ENCODE measurements at places on chromosomes 2 and 18. TPM values are rescaled to one million over a fixed set of nuclear protein-coding genes. Genes with fewer than 3 reads are reported as not detected.
A peak's percentile ranks its signal among the peaks of the same experiment; 100 is the strongest.

DNA sequence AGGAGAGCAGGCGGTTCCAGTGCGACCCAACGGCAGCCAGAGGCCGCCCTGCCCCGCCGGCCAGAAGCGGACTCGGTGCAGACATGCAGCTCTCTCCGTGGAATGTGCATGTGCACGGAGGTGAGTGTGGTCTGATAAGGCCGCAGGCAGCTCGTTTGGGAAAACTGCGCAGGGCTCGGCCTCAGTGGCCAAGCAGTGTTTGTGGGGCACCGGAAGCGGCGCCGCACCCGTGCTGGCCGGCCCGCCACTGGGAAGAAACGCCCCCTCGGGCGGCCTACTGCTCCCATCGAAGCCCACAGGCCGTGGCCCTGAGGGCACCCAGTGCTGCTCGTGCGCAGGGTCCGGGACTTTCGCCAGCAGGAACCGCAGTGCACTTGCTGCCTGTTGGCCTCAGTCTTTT lies 25.2 kb downstream of the PRELID3A start:
- no peak for DNase-seq

Gene KCNE4
- not detected for total RNA-seq

DNA sequence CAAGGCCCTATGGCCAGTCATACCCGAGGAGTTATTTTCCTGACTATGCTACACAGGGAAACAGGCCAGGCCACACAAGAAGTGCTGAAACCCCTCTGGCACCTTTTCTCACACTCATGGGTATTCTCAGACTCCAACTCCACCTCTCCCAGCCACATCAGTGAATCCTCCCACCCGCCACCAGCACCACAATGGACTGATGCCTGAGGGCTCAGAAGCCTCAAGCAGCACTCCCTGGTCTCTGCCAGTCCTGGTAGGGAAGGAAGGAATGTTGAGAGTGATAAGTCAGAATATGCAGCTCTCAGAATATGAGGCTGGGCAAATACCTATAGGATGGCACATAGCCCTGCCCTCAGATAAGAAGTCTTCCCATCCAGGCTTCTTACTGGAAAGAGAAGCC lies 391.1 kb downstream of the ALK start:
- DNase-seq, result no peak

Gene CLIP4
- 22.7 TPM for total RNA-seq

- peak; percentile 13 for DNase-seq
Observed at GRCh38 chr18:7822435-7823331, 255.6 kb downstream of the PTPRM start.

Gene HOXD11
- not detected for total RNA-seq

Gene CNGA3
- not detected for total RNA-seq

GRCh38 chr18:68263481-68263880 lies 451.4 kb downstream of the TMX3 start:
- no peak for DNase-seq

DNA sequence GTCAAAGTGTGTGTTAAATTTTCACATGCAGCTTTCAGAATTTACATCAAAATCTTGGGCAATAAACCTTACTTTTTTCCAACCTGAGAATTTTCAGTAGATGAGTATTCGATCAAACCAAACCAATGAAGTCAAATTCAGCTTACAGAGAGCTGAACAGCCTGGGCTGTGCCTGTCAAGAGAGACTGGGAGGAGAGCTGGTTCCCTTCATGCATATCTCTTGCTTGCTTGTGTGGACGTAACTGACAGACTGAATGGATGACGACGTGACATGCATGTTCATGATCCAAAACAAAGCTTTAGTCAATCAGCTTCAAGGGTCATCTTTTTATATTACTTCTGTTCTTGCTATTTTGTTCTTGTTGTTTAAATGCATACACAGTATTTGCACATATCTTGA lies 145.2 kb downstream of the GALNT3 start:
- DNase-seq, result no peak

Gene ASPRV1
- total RNA-seq, result 0.73 TPM

GRCh38 chr2:69017835-69018234 lies 4.9 kb downstream of the ANTXR1 start:
- no peak for DNase-seq

Gene SAP130
- total RNA-seq, result 35.8 TPM

DNA sequence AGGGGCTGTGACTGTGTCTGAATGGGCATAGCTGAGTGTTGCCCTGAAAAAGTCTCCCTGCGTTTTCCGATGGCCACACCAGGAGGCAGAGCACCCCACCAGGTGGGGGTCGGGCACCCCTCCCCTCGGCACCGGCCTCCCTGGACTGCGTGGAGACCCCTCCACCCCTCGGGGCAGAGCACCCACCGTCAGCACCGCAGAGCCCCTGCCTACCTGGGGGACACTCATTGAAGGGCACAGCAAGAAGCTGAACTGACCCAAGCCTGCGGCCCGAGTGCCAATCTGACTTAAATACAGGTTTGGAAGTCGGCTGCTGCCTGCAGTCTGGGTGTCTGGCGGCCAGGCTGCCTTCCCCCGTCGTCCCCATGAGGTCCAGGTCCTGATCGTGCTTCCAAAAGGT lies 69.9 kb downstream of the KCNG2 start:
- DNase-seq, result peak; percentile 2

Gene SERPINB12
- not detected for total RNA-seq

DNA sequence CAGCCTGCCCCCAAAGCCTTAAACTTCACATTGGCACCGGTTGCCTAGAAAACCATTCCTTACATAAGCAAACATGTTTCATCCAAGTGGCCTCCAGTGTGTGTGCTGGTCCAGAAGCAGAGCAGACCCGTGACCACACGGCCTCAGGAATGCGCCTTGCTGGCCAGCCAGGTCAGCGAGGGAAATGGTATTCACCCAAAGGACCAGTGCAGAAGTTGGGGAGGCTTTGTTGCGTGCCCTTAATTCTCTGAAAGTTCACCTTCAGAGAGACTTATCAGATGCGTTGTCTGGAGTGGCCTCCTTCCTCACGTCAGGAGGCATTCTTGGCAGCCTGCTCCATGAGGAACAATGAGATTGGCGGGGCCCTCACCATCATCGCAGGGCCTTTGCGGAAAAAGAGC lies 25.9 kb downstream of the NRP2 start:
- no peak for DNase-seq

GRCh38 chr18:55743133-55743532 lies 155.1 kb upstream of the TCF4 start:
- no peak for DNase-seq

Gene INHA
- total RNA-seq, result not detected

Gene M1AP
- total RNA-seq, result 0.18 TPM

- DNase-seq, result no peak
Observed at GRCh38 chr2:134402410-134402809, 148.5 kb downstream of the MGAT5 start.

GRCh38 chr2:181857483-181857882 lies 34.0 kb upstream of the ITPRID2 start:
- DNase-seq, result no peak

DNA sequence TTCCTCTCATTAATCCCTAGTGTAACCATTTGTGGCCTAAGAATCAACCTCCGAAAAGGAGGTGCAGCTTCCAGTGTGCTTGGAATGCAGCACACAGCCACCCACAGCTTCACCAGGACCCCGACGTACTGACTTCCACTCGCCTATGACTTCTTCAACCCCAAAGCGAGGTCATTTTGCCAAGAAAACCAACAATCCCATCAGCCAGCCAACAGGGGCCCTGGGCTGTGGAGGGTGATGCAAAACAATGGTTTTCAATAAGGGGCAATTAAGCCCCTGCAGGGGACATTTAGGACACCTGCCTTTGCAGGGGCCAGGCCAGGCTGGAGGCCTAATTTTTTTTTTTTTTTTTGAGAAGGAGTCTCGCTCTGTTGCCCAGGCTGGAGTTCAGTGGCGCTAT lies 158.1 kb upstream of the SKOR2 start:
- no peak for DNase-seq

Gene CNDP1
- not detected for total RNA-seq

DNA sequence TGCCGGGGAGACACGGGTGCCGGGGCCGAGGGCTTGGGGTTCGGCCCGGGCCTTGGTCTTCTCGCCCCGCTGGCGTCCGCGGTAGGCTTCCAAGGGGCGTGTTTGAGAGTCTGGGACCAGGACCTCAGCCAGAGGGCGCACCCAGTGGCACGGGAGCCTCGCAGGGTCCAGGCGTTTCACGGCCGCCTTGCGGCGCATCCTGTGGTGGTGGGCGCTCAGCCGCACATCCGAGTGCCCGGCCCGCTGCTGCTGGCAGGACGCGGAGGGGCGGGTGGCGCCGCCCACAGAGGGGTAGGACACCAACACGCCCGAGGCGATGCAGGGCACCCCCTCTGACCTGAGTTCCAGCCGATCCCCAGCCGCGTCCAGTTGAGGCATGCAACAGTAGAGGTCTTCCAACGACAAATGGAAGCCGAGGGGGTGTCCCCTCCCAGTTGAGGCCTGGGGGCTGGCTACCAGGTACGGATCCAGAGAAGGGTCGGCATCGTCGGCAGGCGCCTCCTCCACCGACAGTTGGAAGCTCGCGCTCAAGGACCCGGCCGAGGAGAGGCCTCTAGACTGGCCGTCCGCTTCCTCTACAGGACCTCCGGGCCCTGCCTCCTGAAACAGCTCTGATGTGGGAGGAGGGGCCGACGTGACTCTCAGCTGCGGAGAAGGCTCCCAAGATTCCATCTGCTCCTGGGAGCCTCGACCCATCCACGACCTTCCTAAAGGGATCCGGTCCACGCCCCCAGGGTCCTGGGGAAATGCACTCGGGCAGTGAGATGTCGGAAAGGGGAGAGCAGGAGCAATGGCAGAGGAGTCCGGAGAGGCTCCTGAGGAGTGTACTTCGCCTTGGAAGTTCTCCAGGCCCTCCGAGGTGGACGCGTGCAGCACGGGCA lies 6.3 kb downstream of the C2orf81 start:
- peak; percentile 49 for DNase-seq

Gene CYP27C1
- not detected for total RNA-seq

DNA sequence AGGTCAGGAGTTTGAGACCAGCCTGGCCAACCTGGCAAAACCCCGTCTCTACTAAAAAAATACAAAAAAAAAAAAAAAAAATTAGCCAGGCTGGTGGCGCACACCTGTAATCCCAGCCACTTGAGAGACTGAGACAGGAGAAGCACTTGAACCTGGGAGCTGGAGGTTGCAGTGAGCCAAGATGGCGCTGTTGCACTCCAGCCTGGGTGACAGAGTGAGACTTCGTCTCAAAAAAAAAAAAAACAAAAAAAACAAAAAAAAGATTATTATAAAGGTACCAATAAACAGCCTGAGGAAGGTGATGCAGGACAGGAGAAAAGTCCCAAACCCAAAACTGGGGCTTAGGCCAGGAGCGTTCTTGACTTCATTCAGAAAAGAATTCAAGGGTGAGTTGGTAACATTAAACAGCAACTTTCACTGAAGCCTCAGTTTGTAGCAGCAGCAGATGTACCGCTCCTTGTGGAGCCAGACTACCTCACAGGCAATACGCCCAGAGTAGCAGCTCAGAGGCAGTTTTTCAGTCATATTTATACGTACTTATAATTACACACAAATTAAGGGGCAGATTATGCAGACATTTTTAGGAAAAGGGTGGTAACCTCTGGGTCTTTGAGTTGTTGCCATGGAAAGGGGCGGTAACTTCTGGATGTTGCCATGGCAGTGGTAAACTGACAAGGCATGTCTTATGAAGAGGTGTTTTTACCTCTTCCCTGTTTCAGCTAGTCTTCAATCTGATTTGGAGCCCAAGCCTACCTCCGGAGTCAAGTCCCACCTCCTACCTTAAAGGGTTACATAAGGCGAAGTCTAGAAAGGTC lies 1596.6 kb upstream of the CELF4 start:
- DNase-seq, result no peak

GRCh38 chr2:210562502-210563080 lies 6.2 kb downstream of the CPS1 start:
- DNase-seq, result no peak

DNA sequence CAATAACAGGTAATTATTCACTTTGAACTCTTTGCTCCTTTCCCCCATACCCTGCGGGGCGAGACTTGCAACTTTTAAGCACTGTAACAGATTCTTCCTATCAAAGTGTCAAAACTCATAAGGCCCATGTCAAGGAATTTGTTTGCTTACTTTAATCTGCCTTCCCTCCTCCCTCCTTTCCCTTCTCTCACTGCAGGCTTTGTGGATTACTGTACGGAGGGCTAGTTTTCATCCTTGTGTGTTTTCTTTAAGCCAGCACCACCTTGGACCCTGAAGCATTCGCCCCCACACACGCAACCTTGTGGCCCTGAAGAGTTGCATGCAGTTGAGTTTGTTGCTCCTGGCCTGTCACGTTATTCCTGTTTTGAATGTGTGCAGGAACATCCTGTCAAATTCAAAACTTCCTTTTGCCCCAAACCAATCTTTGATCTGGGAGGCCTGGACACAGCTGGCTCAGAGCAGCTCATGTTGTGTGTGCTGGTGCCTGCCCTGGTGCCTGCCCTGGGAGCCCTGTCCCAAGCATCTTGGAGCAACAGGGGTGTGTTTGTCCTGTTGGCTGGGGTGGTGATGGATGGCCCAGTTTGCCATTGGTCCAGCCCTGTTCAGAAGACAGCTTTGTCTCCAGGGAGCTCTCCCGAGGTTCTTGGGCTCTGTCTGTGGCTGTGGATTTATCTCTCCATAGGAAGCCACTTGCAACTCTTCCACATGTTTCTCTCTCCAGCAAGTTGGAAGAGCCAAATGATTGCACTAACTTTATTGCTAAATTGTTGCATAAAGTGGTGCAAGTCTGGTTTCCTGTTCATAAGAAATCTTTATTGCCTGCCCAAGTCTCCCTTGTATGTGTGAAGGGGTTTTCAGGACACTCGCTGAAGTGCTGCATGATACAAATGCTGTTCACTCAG lies 199.6 kb downstream of the VAPA start:
- DNase-seq, result no peak

DNA sequence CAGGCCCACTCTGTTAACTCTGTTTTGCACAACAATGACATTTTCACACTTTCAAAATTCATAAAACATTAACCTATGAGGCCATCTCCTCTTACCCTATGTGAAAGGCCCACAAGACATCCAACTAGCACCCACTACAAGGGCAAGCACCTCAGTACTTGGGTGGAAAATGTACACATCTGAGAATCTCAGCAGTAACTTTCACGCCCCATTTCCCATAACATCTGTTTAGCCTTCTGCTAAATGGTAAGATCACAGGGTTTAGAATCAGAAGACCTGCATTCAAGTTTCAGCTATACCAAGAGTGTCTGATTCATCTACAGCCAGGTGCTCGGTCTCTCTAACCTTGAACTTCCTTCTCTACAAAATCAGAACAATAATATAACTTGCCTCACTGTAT lies 89.2 kb downstream of the SP100 start:
- no peak for DNase-seq
